ENCODE measurements at places on chromosomes 16 and 17.

DNA sequence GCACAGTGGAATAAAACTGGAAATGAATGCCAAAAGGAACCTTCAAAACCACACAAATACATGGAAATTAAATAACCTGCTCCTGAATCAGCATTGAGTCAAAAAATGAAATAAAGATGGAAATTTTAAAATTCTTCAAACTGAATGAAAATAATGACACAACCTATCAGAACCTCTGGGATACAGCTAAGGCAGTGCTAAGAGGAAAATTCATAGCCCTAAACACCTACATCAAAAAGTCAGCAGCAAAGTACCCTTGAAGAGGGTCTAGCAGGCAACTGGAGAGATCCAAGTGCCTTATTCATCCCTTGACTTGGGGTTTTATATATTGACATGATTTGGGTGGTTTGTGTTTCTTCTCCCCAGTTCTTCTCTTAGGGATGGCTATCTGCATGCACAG, 294.1 kb downstream of the PMP22 start:
- no peak for DNase-seq

DNA sequence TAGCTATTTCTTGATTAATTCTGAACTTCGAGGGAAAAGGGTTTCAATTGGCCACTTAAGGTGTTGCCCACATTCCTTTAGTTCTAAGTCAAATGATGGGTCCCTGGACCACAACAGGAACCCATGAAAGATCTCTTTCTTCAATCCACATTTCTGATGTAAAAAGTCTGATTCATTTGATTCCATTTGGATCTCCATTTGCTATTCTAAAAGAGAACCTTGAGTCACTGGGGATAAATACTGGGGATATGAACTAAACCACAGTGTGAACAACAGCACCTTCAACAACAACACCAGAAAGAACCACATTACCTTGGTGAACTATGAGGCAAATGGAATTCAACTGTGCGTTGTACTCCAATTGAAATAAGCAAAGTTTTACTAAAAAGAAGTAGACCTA, 108.9 kb upstream of the IRX5 start:
- no peak for DNase-seq

GRCh38 chr17:34403006-34403405, 40.0 kb upstream of the CCL1 start:
- no peak for DNase-seq

DNA sequence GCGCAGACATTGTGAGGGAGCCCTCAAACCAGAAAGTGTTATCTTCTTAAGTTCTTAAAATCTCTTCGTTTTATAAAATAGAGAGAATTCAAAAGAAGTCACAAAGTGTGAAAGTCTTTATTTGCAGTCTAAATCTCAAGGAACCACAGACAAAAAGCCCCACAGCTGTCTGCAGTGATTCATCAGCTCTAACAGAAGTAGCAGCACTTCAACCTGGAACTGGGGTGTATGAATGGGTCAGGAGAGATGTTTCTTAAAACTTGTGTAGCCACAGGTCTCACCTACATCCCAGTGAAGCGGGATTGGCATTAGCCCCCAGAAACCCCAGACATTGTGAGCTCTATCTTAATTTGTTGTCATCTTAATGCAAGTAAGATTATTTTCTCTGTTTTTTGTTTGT, 61.1 kb downstream of the CDYL2 start:
- no peak for DNase-seq

DNA sequence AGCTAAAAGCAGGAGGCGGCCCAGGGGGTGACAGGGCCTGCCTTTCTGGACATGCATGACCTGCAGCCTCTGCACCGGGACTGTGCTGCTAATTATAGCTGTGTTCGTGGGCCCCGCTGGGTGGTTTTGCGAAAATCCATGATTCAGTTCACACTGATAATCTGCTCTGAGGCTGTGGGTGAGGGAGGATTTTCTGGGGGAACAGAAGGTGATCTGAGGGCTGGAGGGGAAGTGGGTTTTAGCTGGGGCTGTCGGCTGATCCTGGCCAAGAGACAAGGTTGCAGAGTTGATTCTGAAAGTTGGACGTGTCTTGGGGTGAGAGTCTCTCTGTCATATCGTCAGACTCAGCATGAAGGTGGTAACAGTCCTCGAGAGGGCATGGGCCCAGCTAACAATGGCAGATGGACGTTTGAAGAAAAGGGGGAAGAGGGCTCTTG, 187.5 kb upstream of the ZNF469 start:
- no peak for DNase-seq

- DNase-seq, result no peak
Measured at GRCh38 chr16:27216297-27216885, 13.1 kb downstream of the KDM8 start.

DNA sequence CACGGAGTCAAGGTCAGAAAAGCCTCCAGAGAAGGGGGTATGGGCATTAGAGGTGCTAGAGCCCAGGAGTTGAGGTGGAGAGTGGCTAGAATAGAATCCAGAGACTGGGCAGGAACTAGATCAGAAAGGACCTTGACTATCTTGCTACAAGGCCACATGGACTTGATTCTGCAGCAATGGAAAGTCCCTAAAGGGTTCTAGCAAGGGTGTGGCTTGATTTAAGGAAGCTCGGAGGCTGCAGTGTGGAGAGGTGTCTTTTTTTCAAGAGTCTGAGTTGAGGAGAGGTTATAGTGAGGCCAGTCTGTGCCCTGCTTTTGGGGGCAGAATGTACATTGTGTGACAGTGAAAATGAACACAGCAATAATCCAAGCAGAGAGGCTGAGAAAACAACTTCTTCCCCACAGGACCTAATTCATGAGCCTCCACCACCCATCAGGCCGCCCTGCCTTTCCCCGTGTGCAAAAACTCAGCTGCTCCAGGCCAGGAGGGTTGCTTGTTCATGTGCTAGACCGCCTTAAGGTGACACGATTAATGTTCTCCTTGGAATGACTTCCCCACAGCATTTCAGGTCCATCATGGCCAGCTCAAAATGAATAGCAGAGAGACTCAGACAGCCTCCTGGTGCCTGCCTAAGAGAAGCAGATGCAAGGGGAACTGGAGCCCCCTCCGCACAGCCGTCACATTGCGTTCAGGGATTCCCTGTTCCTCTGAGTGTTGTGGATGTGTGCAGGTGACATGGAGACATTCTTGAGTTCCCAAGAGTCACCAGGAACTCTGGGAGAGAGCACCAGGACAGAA, 8.7 kb upstream of the BEAN1 start:
- no peak for DNase-seq

DNA sequence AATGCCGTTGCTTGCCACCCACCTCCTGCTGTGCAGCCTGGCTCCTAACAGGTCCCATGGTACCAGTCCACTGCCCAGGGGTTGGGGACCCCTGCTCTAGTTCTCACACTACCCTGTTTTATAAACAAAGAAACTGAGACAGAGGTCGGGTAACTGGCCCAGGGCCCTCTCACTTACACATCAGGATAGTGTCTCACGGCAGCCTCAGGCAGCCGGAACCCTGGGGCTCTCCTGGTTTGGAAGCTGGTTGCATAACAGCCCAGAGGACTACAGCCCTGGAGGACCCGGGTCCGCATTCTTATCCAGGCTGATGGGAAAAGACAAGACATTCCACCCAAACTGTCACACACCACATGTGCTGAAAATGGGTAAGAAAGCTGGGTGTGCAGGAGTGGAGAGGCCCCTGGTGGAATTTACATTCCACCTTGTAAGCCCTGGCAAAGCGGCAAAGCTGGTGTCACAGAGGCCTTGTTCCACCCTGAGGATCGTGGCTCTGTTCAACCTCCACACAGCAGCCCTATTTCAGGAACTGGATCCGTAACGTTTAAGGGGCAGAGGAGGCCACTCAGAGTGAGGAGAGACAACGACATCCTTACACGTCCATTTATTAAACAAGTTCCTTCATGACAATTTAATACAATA, 9.8 kb downstream of the CMTM3 start:
- DNase-seq, result no peak

GRCh38 chr17:45227101-45227925, 5.6 kb downstream of the FMNL1 start:
- no peak for DNase-seq

GRCh38 chr16:83266848-83267553, 540.8 kb upstream of the HSBP1 start:
- DNase-seq, result no peak

DNA sequence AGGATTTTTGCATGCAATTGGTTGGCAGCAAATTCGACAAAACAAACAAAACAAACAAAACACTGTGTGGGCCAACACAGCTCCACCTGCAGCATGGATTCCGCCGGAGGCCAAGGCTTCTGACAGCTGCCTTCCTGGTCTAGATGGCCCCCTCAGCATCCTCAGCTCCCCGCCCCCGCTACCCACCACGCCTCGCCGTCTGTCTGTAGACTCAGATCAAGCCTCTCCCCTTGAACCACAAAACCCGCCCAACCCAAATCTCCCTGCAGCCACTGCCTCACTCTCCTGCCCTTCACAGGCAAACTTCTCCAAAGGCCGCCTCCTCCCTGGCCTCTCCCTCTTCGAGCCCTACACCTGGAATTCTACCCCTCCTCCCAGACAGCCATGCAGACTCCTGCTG, 57.9 kb downstream of the RTN4RL1 start:
- no peak for DNase-seq

DNA sequence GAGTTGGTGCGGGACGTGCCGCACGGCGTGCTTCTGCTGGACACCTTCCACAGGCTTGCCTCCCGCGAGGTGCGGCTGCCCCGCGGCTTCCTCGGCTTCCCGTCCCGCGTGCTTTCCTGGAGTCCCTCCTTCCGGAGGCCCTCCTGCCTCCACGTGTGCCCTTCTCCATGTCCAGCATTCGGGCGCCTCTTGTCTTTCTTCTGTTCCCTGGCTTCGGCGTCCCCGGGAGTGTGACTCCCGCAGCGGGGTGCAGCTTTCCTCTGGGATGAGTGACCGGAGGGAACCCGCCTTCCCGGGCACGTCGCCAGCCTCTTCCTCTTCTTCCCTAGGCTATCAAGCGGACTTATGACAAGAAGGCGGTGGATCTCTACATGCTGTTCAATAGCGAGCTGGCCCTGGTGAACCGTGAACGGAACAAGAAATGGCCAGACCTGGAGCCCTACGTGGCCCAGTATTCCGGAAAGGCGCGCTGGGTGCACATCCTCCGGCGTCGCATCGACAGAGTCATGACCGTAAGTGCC, 23.0 kb downstream of the DNAH2 start:
- no peak for DNase-seq

DNA sequence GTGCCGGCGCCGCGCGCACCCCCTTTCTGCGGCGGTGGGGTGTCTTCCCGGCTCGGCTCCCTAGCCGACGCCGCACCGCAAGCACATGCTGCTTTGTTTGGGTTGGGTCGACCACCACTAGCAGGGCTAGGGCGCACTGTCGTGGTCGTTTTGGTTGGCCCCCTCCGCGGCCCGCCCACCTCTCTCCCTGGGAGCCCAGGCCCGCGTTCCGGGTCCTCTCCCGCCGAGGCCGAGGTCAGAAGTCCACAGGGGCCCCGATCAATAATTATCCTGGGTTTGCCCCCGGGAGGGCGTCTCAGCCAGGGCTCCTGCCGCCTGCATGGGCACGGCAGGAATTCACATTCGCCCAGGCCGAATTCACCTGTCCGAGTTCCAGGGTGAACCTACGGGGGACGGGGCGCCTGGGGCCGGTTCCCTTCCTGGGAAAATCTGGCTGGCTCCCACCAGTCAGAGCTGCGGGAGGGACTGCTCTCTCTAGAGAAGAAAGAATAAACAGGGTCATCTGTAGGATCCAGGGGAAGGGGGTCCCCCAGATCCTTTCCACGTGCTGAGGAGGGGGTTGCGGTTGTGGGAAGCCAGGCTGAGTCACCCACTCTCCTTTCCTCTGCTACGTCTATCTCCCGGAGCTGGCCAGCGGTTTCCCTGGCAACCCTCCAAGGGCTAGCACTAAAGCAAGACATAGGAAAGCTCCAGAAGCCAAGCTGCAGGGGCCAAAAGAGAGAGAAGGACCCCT, 584 bp upstream of the STAT5B start:
- peak; percentile 72 for DNase-seq

DNA sequence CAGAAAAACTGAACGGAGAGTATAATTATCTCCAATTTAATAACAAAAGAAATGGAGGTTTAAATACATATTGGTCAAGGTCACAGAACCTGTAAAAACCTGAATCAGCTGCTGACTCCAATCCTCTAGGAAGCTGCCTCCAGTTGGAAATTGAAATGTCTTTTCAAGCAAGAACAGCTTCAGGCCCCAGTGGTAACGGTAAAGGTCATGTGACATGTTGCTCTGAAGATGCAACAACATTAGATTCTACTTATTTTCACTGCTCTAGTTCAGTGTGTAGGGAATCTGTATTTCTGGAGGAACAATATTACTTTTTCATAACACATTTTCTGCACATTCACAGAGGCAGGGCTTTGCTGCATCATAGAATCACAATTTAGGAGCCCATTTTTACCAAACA, 58.8 kb downstream of the TBX4 start:
- no peak for DNase-seq

DNA sequence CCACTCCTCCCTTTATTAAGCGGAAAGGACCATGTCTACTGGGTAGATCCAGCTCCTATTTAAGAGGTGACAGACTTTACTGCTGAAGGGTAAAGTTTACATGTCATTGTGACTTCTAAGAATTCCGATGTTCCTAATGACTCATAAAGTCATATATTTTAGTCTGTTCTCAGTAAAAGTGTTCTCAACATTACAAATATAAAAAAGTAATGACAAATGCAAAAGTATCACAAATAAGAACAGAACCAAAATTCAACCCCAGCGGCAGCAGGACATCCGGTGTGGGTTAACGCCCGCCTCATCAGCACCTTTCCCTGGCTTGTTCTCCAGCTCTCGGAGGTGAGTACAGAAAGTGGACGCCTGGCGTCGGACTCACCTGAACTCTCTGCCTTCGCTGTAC, 6.8 kb downstream of the AXIN1 start:
- DNase-seq, result no peak

GRCh38 chr16:12527071-12527470, 276.6 kb downstream of the CPPED1 start:
- no peak for DNase-seq

DNA sequence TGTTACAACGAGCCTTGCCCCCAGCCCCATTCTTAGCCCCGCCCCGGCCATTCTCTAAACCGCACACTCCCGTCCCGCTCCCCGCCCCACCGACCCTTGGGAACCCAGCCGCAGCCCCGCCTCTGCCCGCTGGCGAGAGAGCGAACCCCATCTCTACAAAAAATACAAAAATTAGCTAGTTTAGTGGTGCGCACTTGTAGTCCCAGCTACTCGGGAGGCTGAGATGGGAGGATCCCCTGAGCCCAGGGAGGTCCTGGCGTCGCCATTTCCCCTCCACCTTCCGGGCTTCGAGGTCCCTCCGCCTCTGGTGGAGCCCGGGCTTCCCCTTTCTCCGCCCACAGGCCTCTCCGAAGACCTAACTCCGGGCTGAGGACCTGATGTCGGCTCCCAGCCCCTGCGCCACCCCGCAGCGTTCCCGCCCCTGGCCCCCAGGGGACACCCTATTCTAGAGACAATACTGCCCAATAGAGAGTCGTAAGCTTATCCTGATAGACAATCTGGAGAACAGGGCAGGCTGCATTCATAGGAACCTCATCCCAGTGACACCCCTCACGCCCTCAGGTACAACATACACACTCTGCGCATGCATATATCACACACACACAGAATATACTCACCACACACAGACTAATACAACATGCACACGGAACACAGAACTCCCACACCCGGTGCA, 480 bp upstream of the PROCA1 start:
- no peak for DNase-seq

- no peak for DNase-seq
Measured at GRCh38 chr16:86120201-86121192, 221.5 kb downstream of the IRF8 start.

- peak; percentile 89 for DNase-seq
Measured at GRCh38 chr17:80254396-80255251, 6.0 kb upstream of the RNF213 start.

- peak; percentile 61 for DNase-seq
Measured at GRCh38 chr16:61858988-61859387, 177.2 kb downstream of the CDH8 start.

GRCh38 chr16:86072328-86073102, 173.6 kb downstream of the IRF8 start:
- DNase-seq, result peak; percentile 79

Measured in AG08395 (cell line).